ENCODE measurements at places on chromosomes 16 and 17.

DNA sequence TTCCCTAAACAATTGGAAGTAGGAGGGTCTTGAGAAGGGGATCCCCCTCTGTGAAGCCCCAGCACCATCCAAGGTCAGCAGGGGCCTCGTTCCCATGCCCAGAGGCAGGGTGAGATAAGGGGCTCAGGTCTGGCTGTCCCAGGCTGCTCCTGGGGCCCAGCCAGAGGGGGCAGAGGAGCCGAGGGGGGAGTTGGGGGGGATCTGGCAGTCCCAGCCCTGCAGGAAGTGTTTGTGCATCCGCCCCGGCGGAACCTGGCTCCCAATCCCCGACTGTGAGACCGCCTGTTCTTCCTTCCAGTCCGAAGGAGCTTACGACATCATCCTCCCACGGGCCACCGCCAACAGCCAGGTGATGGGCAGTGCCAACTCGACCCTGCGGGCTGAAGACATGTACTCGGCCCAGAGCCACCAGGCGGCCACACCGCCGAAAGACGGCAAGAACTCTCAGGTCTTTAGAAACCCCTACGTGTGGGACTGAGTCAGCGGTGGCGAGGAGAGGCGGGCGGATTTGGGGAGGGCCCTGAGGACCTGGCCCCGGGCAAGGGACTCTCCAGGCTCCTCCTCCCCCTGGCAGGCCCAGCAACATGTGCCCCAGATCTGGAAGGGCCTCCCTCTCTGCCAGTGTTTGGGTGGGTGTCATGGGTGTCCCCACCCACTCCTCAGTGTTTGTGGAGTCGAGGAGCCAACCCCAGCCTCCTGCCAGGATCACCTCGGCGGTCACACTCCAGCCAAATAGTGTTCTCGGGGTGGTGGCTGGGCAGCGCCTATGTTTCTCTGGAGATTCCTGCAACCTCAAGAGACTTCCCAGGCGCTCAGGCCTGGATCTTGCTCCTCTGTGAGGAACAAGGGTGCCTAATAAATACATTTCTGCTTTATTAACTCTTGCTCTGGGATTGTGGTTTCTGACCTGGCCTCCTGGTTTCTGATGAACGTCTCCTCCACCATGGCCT lies 14.9 kb downstream of the GPRC5C start:
- peak; percentile 22 for DNase-seq

DNA sequence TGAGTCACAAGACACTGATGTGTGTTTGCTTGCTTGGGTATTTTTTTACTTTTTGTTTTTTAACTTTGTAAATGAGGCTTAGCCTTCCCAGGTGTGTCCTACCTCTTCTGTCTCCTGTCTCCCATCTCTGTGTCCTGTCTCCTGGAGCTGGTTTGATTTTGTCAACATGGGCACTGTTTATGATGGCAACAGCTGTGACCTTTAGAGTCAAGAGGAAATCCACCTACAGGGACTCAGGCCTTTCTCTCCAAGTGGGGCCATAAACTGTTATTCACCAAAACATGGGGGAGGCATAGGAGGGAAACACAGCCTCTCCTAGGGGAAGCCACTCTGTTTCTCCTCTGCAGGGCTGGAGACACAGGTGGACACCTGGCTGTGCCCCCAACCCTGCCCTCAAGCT lies 13.1 kb upstream of the PLCG2 start:
- DNase-seq, result no peak

GRCh38 chr17:76327696-76328095 lies 19.6 kb upstream of the QRICH2 start:
- DNase-seq, result no peak

GRCh38 chr16:9238346-9238745 lies 146.9 kb downstream of the HAPSTR1 start:
- no peak for DNase-seq

DNA sequence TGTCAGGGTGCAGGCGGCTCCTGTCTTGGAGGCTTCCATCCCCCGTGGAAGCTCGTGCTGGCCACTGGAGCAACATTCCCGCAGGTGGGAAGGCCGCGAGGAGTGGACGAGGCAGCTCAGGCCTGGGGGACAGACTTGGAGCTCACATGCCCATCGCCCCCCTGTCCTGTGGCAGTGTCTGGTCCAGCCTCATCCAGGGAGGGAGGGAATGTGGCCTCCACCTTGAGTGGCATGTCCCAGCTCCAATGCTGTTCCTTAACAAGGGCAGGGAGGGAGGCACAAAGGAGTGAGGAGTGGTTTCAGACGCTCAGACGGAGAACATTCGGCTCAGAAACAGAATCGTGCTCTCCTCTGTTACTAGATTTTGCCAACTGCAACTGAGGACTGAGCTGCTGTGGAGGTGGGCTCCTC lies 159.4 kb upstream of the CHMP6 start:
- DNase-seq, result no peak

DNA sequence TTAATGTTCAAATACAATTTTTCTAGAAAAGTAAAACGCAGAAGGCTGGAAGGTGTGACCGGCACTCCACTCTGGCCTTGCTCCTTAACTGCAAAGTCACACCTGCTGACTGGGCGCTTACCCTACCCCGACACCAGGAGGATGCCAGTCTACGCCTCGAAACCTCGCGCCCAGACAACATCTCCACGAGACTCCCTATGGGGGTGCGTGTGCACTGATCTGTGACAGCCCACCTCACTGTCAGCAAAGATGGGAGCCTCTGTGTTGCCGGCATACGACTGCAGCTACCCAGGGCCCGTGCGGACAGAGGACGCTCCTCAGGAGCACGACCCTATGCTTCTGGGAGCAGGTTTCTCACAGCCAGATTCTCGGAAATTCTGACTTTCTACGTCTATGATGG lies 26.1 kb downstream of the MAP1LC3B start:
- DNase-seq, result no peak

DNA sequence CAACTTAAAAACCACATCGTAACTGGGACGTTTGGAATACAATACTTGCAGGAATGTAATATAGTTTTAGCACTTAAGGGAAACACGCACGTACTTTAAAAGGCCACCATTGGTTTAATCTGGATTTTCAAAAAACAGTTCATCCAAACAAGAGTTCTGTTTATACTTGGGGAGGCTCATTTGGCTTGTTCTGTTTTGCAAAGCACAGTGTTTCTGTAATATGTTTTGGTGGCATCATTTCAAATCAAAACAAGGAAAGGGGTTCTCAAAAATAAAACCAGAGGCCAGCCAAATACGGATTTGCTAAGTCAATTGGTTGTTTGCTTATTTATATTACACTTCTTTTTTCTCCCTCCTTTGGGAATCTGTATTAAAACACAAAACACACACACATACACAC lies 656.1 kb upstream of the SOX9 start:
- no peak for DNase-seq

- DNase-seq, result no peak
Observed at GRCh38 chr16:842061-842476, 41.5 kb upstream of the GNG13 start.

DNA sequence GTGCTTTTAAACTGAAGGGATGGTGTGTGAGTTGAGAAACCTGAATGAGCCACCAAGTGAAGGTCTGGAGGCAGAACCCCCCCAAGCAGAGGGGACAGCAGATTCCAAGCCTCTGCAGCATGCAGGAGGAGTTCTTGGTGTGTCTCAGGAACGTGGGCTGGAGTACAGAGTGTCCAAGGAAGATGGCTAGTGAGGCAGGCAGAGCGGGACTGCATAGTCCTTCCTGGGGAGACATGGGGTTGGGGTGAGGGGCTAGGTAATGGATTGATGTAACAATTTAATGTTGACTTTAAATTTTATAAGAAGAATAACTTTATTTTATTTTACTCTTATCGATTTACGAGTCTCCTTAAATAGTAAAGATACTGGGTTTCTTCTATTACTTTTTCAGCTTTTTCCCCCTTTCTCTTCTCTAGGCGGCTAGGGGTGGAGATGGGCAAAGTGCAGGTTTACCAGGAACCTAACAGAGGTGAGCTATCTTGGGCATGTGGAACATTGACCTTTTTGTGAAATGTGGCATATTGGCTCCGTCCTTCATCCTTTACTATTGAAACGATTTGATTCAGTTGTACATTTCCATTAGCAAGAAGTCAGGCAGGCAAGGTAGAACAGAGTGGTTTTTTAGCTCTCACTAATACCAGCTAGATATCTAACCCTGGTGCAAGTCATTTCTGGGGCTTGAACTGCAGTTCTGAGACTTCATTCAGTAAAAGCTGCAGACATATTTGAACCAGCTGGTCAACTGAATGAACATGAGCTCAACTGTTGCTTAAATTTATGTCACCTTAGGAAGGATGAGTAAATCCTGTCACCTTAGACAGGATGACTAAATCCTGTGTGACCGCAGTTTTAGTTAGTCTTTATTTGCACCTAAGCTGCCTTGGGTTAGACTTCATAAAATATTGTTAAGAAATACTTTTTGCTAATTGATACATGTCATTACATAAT lies 9.2 kb downstream of the PRPSAP2 start:
- DNase-seq, result no peak

GRCh38 chr16:50961952-50962351 lies 189.1 kb downstream of the SALL1 start:
- DNase-seq, result no peak

DNA sequence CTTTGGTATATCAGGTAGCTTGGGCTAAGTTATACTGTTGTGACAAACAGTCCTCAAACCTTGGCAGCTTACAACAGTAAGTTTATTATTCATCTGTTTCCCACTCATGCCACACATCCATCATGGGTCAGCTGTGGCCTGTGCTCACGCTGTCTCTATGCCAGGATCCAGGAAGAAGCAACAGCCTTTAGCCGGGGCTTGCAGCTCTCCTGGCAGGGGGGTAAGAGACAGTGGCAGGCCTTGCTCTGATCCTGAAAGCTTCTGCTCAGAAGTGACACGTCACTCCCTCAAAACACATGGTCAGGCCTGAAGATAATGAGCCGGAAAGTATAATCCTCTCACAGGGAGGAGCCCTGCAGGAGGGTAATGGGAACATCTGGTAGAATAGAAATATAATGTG lies 377.6 kb downstream of the CPPED1 start:
- DNase-seq, result no peak

DNA sequence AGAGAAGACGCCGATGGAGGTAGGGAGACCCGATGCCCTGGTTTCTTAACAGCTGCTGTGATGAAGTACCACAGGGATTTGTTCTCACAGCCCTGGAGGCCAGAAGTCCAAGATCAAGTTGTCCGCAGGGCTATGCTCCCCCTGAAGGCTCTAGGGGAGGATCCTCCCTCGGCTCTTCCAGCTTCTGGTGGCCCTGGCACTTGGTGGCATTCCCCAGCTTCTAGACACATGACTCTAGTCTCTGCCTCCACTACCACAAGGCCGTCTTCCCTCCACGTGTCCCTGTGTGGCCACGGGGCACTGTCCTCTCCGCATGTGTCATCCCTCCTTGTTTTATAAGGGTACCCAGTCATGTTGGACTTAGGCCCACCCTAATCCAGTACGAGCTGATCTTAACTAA lies 375.2 kb downstream of the SLC39A11 start:
- DNase-seq, result no peak

GRCh38 chr17:68172461-68172954 lies 75.3 kb upstream of the AMZ2 start:
- DNase-seq, result peak; percentile 65

GRCh38 chr17:50685691-50686493 lies 21.8 kb downstream of the ANKRD40 start:
- DNase-seq, result no peak

DNA sequence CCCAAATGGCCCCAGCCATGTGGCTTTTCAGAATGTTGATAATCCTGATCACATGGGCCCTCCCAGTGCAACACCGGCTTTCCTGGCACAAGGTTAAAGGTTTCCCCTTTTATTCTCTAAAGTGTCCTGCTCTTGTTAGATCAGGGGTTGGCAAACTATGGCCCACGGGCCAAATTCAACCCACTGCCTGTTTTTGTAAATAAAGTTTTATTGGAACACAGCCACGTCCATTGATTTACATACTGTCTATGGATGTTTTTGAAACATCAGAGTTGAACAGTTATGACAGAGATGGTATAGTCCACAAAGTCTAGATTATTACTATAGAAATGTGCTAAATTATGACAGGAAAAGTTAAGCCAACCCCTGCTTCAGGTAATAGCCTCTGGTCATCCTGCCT lies 157.3 kb downstream of the ZFHX3 start:
- DNase-seq, result no peak

GRCh38 chr16:11613381-11614303 lies 26.9 kb upstream of the LITAF start:
- DNase-seq, result no peak

DNA sequence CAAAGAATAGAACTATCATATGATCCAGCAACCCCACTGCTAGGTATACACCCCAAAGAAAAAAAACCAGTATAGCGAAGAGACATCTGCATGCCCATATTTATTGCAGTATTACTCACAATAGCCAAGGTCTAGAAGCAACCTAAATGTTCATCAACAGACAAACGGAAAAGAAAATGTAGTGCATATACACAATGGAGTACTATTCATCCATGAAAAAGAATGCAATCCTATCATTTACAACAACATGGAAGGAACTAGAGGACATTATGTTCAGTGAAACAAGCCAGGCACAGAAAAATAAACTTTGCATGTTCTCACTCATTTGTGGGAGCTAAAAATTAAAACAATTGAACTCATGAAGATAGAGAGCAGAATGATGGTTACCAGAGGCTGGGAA lies 55.3 kb downstream of the WDR59 start:
- no peak for DNase-seq

DNA sequence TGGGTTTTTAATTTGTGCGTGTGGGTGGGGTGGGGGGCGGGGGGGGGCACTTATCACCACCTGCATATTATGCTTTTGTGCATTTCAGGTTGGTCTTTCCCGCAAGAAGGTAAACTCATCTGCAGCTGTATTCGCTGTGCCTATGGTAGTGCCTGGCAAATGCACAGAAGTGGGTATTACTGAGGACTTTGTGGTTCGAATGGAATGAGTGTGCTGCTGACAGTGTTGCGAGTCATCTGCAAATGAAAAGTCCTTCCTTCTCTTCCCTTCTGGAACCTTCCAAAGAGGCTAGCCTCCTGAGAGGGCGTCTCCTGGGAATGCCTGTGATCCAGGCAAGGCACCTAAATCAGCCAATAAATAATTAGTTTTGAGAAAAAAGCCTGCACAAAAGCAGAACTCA lies 532.9 kb downstream of the MAF start:
- no peak for DNase-seq

- peak; percentile 70 for DNase-seq
Observed at GRCh38 chr17:42337442-42337841, 49.1 kb downstream of the STAT5A start.

- no peak for DNase-seq
Observed at GRCh38 chr16:82082543-82083244, 47.6 kb downstream of the HSD17B2 start.

GRCh38 chr16:8530752-8531384 lies 59.4 kb downstream of the TMEM114 start:
- no peak for DNase-seq

DNA sequence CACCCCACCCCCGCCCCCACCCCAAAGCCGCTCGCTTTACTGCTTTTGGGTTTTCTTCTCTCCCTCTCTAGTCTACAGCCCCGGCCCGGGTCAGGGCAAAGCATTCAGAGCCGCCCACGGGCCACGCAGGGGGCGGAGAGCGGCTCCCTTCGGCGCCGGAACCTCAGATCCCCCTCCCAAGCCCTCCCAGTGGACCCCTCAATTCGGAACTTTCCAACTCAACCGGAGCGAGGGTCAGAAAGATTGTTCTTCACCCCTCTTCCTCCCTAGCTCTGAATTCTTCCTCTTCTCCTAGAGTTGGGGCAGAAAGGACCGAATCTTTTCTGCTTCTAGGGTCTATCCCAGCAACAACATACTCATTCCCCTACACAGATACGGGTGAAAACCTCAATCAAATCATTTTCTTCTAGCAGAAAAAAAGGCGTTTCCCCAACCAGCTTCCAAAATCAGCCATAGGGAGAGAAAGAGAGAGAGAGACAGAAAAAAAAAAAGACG lies 1.0 kb downstream of the HOXB2 start:
- DNase-seq, result peak; percentile 29

Data from activated CD4-positive, alpha-beta T cell treated with anti-CD3 and anti-CD28 coated beads for 4 hours (primary cell).